CD4-positive, alpha-beta T cell treated with Interleukin-15 for 1 hour (primary cell): ENCODE measurements at places on chromosomes 4 and X.

DNA sequence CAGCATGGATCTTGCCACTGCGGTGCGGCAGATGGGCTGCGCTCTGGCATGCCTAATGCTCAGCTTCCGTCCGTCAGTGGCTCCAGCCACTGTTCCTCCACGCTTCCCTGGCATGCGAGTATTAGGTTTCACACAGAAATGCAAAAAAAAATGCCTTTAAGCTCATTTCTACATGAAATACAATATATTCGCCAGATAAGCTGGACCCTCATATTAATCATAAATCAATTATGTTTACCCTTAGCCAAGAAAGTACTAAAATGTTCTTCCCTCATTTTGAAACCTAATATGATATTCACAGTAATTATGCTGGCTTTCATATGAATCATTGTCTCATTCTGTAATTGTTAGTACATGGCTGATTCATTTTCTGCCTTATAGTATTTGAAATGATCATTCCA, 115.5 kb upstream of the FAM241A start:
- DNase-seq = no peak

DNA sequence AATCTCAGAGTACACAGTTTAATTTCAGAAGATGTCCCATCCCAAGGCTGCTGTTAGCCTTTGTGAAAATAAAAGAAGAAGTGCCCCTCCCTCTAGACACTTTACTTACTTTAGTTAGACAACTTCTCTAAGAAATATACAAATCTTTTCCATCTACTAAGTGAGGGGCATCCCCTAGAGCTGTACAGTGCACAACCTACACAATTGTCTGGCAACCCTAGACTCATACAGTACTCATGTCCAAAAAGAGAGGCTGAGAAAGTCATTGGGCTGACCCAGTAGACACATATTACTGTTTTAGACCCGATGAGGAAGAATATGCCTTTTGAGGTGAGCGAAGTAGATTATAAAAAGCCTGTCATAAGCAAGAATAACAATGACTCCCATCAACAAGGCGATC, 297.6 kb downstream of the IDS start:
- no peak for DNase-seq

- DNase-seq = no peak
Observed at GRCh38 chrX:121433289-121433688, 385.9 kb downstream of the GLUD2 start.

DNA sequence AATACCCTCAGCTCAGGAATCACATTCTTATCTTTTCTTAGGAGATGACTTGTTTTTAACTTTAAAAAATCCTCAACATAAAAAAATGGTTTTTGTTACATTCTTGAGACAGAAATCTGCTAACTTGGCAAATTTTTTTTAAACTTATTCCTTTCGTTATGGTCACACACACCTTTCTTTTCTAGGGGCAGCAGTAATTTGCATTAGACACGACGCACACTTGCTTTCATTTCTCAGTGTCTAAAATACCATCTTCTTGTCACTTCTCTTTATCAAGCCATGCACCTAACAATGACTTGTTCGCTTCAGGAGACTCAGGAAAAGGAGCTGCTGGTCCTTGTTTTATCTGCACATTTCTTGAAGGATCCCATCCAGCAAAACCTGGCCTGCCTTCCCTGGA, 112.6 kb upstream of the TBL1X start:
- no peak for DNase-seq

DNA sequence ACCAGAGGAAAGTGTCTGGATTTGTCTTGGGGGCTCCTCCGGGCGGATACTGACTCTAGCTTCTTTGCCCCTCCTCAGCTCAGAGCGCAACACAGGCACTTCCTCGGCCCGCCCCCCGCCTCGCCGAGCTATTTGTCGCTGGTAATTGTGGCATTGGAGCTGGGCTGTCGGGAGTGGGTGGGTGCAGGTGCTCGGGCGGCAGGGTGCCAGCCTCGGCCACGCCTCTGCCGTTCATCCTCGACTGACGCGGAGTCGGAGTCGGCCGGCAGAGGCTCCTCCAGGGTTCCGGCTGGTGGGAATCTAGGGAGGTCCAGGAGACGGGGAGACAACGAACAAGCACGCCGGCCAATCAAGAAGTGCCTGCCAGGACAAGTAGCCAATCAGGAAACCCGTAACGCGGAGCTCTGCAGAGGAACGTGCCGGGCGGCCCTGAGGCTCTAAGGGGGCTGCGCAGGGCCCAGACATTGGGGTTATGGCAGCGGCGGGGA, 3.9 kb upstream of the SYN1 start:
- peak; percentile 38 for DNase-seq

GRCh38 chr4:9963328-9963727, 58.0 kb downstream of the SLC2A9 start:
- DNase-seq = no peak

DNA sequence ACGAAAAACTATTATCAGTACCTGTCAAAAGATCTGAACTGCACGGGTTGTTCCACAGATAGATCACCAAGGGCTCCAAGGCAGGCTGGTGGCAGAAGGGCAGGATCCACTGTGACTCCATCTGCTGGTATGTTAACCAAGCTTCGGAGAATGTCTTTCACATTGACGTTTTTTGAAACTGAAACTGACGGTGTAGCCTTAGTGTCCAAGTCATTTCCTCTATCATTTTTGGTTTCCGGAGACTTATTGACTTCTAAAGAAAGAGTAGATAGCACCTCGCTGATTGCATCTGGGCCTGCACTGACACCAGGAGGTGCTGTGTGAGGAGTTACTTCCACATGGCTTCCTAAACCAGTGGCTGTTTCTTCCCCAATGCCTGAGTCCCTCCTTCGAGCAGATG, 186.9 kb downstream of the LRBA start:
- DNase-seq = peak; percentile 60

GRCh38 chrX:39667736-39668482, 429.8 kb downstream of the BCOR start:
- DNase-seq = no peak

- DNase-seq = no peak
Observed at GRCh38 chrX:49809891-49810632, 19.0 kb upstream of the PAGE4 start.

DNA sequence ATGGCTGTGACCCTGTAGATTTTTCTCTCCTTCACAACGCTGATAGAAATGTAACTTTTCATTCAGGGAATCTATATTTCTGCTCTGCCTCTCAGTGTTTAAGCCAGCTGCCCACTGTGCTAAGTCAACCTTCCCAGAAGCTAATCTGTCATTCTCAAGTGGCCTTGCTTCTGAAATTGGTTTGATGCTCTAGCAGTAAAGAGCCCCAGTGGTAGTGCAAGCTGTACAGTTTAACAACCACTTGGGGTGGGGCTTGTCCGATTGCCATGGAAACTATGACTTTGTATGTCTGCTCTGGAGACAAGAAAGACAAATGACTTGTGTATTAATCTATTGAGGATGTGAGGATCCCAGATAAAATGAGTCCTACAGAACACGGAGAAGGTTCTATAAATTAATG, 620.9 kb upstream of the GALNT7 start:
- no peak for DNase-seq

- DNase-seq = no peak
Observed at GRCh38 chr4:122285285-122285684, 93.5 kb upstream of the ADAD1 start.

- no peak for DNase-seq
Observed at GRCh38 chrX:97490656-97491055, 606.9 kb downstream of the RPA4 start.

- no peak for DNase-seq
Observed at GRCh38 chr4:112552668-112553067, 36.7 kb upstream of the NEUROG2 start.

- no peak for DNase-seq
Observed at GRCh38 chrX:45191820-45192409, 8.8 kb downstream of the DIPK2B start.

DNA sequence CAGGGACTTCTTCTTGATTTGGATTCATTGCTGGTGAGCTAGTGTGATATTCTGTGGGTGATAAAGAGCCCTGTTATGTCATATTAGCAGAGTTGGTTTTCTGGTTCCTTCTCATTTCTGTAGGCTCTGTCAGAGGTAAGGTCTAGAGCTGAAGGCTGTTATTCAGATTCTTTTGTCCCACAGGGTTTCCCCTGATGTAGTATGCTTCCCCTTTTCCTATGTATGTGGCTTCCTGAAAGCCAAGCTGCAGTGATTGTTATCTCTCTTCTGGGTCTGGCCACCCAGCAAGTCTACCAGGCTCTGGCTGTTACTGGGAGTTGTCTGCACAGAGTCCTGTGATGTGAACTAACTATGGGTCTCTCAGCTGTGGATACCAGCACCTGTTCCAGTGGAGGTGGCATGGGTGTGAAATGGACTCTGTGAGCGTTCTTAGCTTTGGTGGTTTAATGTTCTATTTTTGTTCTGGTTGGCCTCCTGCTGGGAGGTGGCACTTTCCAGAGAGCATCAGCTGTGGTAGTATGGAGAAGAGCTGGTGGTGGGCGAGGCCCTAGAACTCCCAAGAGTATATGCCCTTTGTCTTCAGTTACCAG, 373.7 kb downstream of the AR start:
- no peak for DNase-seq

DNA sequence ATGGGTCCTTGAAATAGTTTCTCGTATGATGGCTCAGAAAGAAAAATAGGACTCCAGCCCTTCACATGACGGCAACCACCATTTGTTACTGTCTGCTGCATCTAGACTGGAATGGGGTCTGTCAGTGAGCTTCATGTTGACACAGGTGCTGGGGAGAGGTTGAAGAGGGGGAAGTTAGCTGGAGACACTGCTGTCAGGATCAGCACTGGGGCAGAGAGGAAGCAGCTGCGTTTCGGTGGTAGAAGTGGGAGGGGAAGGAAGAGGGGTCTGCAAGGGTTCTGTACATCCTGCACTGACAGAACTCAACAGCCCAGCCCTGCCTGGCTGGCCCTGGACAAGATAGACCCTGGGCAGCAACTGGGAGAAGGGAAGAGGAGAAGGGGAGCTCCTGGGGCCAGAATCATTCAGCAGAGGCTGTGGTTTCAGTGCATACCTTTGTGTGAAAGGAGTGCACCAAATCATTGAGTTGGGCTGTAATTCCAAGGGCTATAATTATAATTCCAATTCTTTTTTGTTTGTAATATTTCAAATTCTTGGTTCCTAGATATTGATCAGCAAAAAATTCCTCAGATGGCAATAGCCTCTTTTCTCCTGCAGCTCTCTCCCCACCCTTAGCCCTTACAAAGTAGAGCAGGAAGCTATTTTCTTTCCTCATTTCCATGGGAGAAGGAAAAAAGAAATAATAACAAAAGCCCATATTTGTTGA, 119.4 kb upstream of the C1GALT1C1 start:
- DNase-seq = peak; percentile 41

DNA sequence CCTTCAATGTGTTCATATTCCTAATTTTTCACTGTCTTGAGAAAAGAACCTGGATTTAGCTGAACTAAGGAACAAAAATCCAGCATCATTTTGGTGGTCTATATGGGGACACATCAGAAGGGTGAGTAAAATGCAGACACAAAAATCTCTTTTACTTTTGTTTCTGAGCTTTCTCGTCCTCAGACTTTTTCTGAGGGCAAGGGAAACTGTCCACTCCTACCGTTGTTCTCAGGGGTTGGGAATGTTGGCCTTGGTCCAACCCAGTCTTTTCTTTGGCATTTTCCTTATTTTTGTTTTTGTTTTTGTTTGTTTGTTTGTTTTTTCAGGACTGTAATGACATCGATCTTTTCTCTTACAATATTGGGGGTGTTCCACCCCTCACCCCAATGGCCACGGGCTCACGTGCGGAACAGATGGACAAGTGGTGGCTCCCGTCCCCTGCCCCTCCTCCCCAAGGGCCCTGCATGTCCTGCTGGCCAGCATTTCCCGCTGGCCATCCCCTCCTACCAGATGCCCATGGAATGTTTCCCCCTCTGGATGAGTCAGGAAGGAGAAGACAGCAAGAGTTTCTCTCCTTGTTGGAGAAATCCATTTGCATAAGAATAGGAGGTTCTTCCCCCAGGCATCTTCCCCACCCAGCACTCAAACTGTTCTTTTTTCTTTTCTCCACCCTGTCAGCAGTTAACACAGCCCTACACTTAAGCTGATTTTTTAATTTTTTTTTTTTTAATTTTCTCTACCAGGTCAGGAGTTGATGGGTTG, 305.4 kb upstream of the NDST4 start:
- no peak for DNase-seq

GRCh38 chr4:6526671-6527091, 48.3 kb upstream of the MAN2B2 start:
- no peak for DNase-seq

GRCh38 chrX:85244450-85245211, 840 bp downstream of the ZNF711 start:
- DNase-seq = no peak

- no peak for DNase-seq
Observed at GRCh38 chrX:31551913-31552312, 480.1 kb upstream of the FTHL17 start.

- peak; percentile 4 for DNase-seq
Observed at GRCh38 chr4:659851-660250, 14.2 kb downstream of the ATP5ME start.

DNA sequence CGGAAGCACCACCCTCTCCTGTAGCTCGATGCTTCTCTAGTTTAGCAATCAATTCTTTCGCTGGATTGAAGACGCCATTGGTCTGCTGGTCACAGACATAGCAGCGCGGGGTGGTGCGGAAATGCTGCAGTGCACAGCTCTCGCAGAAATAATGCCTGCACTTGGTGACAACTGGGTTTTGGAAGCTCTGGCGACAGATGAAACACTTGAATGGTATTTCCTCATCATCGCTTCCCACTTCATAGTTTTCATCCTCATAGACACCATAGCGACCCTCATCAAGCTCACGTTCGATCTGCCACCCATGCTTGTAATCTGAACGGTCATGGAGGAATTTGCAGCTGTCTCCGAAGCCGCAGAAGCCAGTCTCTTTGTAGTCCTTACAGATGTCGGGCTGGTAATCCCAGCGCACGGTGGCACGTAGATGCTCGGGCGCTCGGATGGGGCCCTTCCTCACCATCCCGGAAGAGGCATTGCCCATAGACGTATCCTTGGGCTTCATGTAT, 854 bp downstream of the RNF113A start:
- DNase-seq = no peak

- DNase-seq = peak; percentile 30
Observed at GRCh38 chrX:134803551-134804183, 145.4 kb upstream of the PLAC1 start.

DNA sequence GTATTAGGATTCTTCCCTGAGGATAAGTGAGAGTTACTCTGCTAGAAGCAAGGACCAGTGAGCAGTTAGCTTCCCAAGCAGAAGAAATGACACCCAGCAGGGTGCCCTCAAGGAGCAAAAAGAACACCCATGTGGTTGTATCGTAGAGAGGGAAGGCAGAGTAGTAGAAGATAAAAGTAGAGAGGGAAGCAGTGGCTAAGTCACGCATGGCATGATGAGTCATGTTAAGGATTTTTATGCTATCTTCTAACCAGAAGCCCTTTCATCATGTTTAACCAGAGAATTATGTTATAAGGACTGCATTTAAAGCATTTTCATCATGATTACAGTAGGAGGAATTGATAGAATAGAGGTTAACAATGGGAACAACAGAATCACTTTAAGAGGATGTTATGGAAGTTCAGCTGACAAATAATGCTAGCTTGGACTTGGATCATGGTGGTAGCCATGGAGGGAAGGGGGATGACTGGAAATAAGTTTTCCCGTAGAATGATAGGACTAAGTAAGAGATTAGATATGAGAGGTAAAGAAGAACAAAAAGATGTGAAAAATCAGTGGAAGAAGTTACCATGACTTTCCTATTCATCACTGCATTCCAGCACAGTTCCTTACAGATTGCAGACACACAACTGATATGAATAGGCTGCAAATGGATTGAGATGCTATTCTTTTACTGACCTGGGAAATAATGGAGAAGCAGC, 383.5 kb upstream of the INTU start:
- no peak for DNase-seq
